Thoracic aorta (tissue), 2 donors: ENCODE measurements at places on chromosomes 11 and 22.

DNA sequence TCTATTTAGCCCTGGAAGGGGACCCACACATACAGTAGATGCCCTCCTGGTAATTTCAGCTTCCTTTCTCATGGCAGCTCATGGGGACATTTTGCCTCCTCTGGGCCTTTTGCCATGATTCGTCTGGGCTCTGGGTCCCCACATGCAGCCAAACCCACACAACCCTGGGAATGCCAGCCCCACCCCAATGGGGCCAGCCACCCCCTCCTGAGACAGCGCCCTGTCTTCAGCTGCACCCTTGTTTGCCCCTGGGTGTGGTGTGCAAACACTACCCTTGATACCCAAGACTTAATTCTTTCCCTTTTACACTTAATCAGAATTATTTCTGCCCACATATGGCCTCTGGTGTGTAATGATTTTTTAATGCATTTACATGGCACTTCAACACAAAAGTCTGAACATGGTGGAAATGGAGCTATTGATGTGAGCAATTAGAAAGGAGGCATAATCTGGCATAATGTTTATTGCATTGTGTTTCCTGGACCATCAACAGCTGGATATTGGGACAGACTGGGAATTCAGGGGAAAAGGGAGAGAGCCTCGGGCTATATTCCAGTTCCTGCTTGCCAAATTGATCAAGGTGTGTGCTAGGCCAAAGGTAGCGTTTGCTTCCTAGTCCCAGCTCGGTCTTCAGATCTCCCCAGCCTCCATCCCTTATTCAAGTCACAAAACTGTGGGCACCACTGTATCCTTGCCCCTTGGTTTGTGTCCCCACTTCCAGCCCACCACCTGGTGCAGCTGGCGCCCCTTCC is 85.0 kb upstream of the ANO1 start:
- no peak for DNase-seq

DNA sequence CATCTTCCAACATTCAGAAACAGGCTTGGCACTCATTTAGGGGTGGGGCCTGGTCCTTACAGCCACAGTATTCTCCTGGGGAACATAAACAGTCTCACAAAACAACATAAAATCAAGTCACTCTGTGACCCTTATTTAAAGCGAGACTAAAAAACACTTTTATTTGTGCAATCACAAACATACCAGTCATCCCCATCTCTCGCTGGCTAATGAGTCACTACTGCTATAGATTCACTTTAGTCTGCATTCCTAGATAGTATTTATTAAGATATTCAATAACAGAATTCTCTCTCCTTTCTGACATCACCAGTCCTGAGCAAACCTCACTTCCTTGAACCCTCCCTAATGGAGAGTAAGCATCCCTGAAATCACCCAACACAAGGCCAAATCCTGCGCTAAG is 68.0 kb downstream of the ZBTB44 start:
- DNase-seq = no peak

- no peak for DNase-seq
Observed at GRCh38 chr11:120012245-120012644, 125.7 kb downstream of the TRIM29 start.

DNA sequence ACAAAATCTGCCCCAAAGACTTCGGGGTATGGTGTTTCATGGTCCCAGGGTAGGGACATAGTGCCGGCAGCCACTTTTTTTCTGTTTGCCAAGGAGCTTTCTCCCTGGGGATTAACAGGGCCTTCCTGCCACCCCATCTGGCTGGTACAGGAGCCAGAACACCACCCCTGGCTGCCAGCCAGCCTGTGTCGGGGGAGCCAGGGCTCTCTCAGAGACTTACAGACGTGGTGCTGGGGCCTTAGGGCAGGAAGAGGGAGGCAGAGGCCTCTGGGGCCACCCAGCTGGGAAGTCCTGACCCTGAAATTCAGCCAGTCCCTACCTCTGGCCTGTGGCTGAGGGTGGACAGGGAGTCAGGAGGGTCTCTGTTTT is 52.4 kb upstream of the CDON start:
- peak; percentile 43 for DNase-seq
